Colonic mucosa (tissue), 4 donors: ENCODE measurements at places on chromosomes 11 and 22. TPM values are rescaled to one million over a fixed set of nuclear protein-coding genes. Genes with fewer than 3 reads are reported as not detected.

ASPHD2 gene
- total RNA-seq: 4.3 TPM

NOX4 gene
- total RNA-seq: not detected

DNA sequence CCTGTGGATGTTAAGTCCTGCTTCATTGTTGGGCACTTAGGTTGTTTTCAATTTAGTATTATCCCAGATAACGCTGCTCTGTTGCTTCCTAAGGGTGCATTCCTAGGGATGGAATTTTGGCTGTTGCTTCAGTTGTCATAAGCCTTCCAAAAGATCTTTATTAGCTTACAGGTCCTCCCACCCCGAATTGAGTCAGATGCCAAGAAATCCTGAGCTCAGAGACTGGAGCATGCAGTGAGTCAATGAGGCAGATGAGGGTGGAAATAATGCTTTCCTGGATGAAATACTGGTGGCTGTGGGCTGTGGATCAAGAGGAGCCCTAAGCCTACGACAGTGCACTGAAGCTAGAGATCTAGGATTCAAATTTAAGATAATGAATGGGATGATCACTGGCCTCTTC lies 10.7 kb upstream of the IL18BP start:
- peaks cover 5% of the 10 kb centered on the region for H3K4me1 ChIP-seq
- no peak overlapping the region for H3K4me3 ChIP-seq
- H3K27ac ChIP-seq: no peak overlapping the region
- DNase-seq: no peak
- H3K36me3 ChIP-seq: no peaks in the 10 kb centered on the region
- H3K27me3 ChIP-seq: no peaks in the 10 kb centered on the region

MEI1 gene
- 1.8 TPM for total RNA-seq

DNA sequence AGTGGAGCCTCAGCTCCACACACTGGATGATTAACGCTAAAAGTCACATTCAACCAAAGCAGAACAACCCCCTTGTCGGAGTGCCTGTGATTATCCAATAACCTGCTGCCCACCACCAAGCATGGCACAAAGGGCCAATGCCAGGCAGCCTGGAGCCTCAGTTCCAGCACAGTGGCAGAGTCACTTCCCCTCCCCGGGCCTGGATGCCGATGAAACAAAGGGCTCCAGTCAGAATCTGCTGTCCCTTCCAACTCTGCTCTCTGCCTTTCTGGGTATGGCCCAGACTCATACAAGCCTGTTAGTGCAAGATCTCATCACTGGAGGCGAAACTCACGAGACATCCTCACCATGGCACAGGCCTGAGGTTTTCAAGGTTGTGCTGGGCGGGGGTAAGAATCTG lies 52.1 kb downstream of the CLTCL1 start:
- no peak overlapping the region for H3K4me3 ChIP-seq
- H3K27ac ChIP-seq: no peak overlapping the region
- H3K36me3 ChIP-seq: no peaks in the 10 kb centered on the region
- no peaks in the 10 kb centered on the region for H3K4me1 ChIP-seq

- no peak for DNase-seq
- H3K27me3 ChIP-seq: no peaks in the 10 kb centered on the region
- no peak overlapping the region for H3K27ac ChIP-seq
- H3K4me3 ChIP-seq: no peak overlapping the region
Measured at GRCh38 chr11:82986446-82986845, 84.9 kb downstream of the DDIAS start.

- no peak for DNase-seq
- no peak overlapping the region for H3K4me3 ChIP-seq
- no peaks in the 10 kb centered on the region for H3K4me1 ChIP-seq
- H3K27ac ChIP-seq: no peak overlapping the region
Measured at GRCh38 chr11:113732092-113732491, 26.0 kb upstream of the TMPRSS5 start.

DNA sequence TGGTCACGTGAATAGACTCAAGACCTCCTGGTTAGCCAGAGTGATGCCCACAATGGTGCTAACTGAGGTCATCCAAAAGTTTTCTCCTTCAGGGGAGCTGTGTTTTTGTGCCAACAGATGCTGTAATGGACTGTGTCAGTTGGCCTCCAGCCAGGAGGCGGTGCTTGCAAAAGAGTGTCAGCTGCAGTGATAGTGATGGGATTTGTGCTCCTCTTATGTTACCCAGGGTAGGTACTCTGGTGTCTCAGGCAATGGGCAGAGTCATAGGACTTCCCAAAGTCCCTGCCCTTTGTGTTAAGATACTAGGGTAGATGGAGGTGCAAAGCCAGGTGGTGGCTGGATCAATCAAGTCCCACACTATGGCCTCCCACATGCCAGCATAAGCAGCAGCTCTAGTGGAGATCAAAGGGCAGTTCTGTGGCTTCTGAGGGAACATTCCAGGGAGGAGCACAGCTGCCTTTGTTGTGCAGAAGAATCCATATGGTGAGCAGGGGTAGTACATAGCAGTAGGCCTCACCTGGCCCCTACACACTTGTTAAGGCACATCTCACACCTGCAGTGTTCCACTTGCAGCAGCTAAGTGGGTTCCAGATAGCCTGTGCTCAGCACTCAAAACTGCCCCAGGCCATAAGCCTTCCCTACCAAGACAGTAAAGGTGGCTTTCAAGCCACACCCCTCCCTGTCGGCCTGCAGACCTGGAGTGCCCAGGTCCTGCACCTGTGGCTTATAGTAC lies 9.4 kb upstream of the FANCF start:
- DNase-seq: no peak
- no peak overlapping the region for H3K4me3 ChIP-seq
- H3K36me3 ChIP-seq: no peaks in the 10 kb centered on the region
- H3K4me1 ChIP-seq: no peaks in the 10 kb centered on the region

DNA sequence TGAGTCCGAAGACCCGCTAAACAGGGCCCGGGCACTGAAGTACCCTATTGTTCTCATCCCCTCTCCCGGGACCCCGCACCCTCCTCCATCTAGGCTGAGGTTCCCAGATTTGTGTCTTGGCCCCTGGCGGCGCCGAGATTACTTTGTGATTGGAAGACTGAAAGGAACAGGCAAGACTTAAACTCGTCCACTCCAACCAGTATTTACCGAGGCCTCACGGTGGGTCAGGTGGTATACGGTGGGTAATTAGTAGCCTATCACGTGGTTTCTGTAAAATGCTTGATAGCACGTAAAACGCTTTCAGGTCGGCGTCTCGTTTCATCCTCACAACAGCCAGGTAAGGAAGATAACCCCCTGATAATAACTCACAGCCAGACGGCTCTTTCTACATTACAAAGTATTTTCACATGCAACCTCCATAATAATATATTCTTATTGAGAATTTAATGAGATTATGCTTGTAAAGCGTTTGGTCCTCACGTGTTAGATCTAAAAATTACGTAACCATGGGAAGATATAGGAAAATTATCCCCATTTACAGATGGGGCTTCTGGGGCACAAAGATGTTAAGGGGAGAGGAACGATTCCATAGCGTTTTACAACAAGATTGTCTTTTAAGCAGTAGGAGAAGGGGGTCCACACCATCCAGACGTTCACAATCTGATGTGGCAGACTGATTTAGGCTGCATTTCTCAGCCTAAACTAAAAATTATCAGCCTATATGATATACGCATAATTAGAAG lies 642 bp upstream of the PIK3C2A start:
- H3K27me3 ChIP-seq: no peaks in the 10 kb centered on the region
- DNase-seq: peak; percentile 74
- peak overlapping the region; percentile 93 for H3K27ac ChIP-seq
- H3K36me3 ChIP-seq: no peaks in the 10 kb centered on the region

- no peaks in the 10 kb centered on the region for H3K27me3 ChIP-seq
- DNase-seq: no peak
- peaks cover 5% of the 10 kb centered on the region for H3K4me1 ChIP-seq
- peaks cover 12% of the 10 kb centered on the region for H3K36me3 ChIP-seq
- H3K27ac ChIP-seq: no peak overlapping the region
Measured at GRCh38 chr22:39515266-39516050, 4.9 kb upstream of the ATF4 start.

DNA sequence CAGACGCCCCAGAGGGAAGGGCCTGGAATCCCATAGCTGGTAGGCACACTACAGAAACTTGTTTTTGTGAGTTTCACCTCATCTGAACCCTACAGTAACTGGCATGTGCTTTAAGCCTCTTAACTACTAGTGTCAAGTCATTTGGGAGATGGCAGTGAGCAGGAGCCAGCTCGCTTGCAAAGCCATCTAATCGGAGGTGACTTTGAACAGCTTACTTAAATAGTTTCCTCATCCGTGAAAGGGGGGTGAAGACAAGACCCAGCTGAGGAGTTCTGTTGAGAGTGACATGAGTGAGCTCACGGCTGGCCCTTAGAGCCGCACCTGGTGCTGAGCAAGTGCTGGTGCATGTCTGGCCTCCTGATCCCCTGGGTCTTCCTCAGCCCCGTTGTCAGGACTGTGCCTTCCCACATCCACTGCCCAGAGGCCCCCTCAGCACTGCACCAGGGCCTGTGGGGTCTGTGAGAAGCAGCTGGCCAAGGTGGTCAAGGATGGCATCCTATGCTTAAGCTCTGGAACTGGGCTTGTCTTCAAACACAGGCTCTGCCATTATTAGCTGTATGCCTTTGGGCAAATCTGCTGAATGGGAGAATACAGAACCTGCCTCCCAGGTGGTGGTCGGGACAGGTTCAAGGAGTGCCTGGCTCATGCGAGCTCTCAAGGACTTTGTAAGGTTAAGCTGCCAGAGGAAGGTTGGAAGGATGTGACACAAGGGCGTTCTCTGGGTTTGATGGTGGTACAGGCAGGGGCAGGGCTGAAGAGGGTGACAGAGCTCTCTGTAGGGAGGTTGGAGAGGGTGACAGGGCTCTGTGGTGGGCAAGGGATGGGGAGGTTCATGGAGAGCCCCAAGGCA lies 27.3 kb downstream of the INCENP start:
- no peaks in the 10 kb centered on the region for H3K36me3 ChIP-seq
- no peak overlapping the region for H3K4me3 ChIP-seq
- H3K27me3 ChIP-seq: no peaks in the 10 kb centered on the region

- no peaks in the 10 kb centered on the region for H3K27me3 ChIP-seq
- no peak overlapping the region for H3K27ac ChIP-seq
- no peak for DNase-seq
- no peaks in the 10 kb centered on the region for H3K4me1 ChIP-seq
- H3K36me3 ChIP-seq: no peaks in the 10 kb centered on the region
Measured at GRCh38 chr22:40334899-40335298, 11.4 kb upstream of the ADSL start.

DNA sequence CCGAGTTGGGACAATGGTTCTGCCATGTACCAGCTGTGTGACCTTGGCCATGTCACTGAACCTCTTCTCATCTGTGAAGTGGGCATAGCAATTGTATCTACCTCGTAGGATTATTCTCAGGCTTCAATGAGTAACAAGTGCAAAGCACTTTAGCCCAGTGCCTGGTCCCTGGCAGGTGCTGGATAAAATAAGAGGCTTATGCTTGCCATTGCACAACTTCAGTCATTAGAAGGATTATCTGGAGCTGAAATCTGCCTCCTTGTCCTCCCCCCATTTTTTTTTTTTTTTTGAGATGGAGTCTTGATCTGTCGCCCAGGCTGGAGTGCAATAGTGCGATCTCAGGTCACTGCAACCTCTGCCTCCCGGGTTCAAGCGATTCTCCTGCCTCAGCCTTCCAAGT lies 7.2 kb downstream of the SMTNL1 start:
- no peak for DNase-seq
- no peak overlapping the region for H3K27ac ChIP-seq
- no peaks in the 10 kb centered on the region for H3K4me1 ChIP-seq
- H3K36me3 ChIP-seq: no peaks in the 10 kb centered on the region
- H3K27me3 ChIP-seq: no peaks in the 10 kb centered on the region

- no peak overlapping the region for H3K4me3 ChIP-seq
- H3K4me1 ChIP-seq: no peaks in the 10 kb centered on the region
- no peak for DNase-seq
Measured at GRCh38 chr11:55942785-55943392, 6.7 kb upstream of the OR5I1 start.

OR8A1 gene
- total RNA-seq: not detected

GRCh38 chr11:60937811-60938210 lies 13.6 kb downstream of the TMEM132A start:
- H3K36me3 ChIP-seq: no peaks in the 10 kb centered on the region
- no peak overlapping the region for H3K27ac ChIP-seq
- H3K4me1 ChIP-seq: no peaks in the 10 kb centered on the region
- no peaks in the 10 kb centered on the region for H3K27me3 ChIP-seq
- DNase-seq: no peak
- H3K4me3 ChIP-seq: no peak overlapping the region

DNA sequence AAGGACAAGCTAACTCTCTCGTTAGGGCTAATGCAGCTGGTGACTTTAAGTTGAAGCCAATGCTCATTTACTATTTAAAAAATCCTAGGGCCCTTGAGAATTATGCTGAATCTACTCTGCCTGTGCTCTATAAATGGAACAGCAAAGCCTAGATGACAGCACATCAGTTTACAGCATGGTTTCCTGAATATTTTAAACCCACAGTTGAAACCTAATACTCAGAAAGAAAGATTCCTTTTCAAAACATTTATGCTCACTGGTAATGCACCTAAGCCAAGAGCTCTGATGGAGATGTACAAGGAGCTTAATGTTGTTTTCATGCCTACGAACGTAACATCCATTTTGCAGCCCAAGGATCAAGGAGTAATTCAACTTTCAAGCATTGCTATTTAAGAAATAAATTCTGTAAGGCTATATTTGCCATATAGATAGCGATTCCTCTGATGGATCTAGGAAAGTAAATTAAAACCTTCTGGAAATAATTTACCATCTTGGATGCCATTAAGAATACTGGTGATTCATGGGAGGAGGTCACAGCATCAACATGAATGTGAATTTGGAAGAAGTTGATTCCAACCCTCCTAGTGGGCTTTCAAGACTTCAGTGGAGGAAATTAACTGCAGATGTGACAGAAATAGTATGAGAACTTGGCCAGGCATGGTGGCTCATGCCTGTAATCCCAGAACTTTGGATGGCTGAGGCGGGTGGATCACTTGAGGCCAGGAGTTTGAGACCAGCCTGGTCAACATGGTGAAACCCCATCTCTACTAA lies 14.5 kb downstream of the XNDC1N start:
- no peak for DNase-seq
- no peak overlapping the region for H3K4me3 ChIP-seq
- H3K4me1 ChIP-seq: no peaks in the 10 kb centered on the region
- H3K27me3 ChIP-seq: no peaks in the 10 kb centered on the region
